ENCODE measurements at places on chromosomes 1 and 21.

DNA sequence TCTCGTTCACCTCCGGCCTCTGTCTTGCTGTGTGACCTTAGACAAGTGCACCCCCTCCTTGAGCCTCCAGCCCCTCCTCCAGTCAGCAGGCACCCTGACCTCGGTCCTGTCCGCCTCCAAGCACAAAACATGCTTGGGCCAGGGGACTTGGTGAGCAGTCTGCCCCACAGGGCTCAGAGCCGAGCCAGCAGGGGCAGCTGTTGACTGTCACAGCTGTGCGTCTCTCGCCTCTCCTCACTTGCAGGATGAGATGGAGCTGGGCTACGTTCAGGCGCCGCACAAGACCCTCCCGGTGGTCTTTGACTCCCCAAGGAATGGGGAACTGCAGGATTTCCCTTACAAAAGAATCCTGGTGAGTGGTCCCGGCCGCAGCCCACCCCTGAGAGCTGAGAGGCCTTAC lies 24.2 kb downstream of the PADI3 start:
- no peak for DNase-seq

DNA sequence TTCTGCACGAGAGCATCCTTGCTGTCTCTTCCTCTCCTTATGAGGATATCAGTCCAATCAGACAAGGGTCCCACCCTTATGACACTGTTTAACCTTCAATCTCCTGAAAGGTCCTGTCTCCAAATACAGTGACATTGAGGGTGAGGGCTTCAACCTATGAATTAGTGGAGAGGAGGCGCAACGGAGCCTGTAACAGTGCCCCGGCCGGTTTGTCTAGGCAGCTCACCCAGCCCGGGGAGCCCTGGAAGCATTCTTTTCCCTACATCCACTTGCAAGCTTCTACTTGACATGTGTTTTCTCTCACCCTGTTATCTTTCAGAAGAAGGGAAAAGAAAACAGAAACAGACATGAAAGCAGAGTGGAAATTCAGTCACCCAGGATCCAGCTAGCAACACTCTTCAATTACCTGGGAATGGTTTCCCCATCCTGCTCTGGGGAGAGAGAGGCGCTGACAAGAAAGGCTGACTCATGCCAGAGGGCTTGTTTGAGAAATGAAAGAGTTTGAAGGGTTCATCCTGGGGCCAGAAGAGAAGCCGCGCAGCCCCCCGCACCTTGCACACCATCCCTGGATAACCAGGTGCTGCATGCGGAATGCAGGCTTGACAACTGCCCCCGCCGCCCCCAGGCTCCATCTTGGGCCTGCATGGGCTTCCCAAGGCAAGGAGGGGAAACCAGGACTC lies 394.9 kb downstream of the NPHP4 start:
- no peak for DNase-seq

DNA sequence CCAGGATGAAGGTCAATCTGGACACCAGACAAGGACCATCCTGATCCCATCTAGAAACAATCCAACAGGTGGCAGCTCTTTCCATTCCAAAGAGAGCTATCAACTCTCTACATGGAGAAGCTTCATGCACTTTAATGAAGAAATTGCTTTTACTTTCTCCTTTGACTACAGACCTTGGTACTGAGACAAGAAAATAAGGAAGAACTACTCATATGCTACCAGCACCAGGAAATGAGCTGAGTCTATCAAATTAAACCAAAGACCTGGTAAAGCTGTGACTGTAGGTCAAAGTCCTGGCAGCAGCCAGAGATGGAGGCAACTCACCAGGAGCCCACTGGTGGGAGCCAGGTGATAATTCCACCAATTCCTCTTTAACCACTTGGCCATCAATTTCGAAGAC lies 64.3 kb upstream of the LRRC8B start:
- DNase-seq: no peak

DNA sequence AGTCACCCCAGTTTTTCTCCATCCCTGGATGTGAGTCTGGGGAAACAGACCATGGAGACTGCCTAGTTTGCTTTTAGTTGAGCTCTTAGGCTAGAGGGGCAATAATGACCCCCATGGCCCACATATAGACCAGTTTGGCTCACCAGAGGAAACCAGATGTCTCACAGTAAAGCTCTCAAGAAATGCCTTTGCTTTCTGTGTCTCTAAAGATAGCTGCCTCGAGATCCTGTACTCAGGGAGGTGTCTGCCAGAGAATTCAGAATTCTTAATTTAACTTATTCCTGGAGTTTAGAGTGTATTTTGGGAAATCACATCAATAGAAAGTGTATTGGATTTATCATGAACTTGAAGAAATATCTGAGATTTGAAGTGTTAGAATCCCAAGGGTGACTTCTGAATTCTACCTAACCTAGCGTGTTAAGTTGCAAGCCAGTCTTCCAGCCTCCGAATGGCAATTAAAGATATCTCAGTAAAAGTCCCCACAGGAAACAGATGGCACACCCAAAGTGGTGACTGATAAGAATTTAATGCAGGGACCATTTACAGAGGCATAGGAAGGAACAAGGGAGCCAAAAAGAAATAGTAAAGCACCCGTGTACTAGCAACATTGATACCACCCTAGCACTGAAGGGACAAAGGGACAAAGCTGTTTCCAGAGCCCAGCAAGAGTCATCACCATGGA lies 37.1 kb downstream of the STYXL2 start:
- no peak for DNase-seq

- no peak for DNase-seq
Measured at GRCh38 chr1:185154912-185155513, 1.7 kb downstream of the TRMT1L start.

DNA sequence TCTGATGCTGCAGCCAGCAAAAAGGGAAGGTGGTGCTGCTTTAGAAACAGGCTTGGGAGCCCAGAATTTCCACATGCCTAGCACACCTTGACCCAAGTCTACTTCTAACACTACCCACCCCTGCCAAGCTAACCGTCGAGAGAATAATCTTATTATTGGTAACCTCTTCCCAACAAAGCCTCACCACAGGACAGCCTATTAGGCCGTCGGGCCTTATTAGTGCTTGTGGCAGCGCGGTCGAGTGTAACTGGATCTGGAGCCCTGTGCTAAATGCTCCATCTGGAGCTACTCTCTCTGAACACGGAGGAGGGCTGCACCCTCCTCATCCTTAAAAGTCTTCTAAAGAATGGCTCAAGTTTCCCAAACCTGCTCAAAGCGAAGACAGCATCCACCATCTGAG lies 165.5 kb upstream of the NFIA start:
- no peak for DNase-seq

DNA sequence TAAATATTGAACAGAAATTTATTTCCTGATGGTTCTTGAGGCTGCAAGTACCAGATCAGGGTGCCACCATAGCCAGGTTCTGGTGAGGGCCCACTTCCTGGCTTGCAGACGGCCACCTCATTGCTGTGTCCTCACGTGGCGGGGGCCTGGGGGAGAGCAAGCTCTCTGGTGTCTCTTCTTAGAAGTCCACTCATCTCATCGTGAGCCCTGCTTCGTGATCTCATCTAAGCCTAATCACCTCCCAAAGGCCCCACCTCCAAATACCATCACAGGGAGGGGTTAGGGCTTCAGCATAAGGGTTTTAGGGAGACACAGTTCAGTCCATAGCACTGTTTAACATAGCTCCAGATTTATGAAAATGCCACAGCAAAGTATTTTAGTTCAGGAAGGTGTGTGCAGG lies 119.7 kb downstream of the PRDM2 start:
- no peak for DNase-seq

DNA sequence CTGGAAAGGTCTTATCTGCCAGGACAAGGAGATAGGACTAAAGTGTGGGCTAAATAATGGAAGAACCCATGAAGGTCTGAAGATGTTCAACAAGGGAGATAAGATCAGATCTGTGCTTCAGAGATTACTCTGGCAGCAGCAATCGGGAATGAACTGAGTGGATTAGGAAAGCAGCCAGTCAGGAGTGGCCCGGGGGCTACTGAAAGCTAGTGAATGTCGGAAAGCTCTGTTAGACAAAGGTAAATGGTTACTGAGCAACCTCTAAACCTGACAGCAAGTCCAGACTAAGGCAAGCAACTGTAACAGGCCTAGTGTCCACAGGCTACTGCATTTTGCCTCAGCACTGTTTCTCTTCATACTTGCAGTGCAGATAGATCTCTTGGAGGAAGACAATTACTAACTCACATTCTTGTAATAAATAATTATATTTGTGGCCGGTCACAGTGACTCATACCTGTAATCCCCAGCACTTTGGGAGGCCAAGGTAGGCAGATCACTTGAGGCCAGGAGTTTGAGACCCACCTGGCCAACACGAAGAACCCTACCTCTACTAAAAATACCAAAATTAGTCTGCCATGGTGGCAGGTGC lies 12.5 kb downstream of the IQGAP3 start:
- DNase-seq: no peak

GRCh38 chr1:173448945-173449344 lies 28.2 kb upstream of the PRDX6 start:
- DNase-seq: no peak

Measured in effector memory CD8-positive, alpha-beta T cell (primary cell).